Activated CD4-positive, alpha-beta T cell treated with anti-CD3 and anti-CD28 coated beads, Interleukin-2, amount 10 ng/mL, durations not matched to agents 7 days and 5 days (primary cell): ENCODE measurements at places on chromosomes 5 and 9. TPM values are rescaled to one million over a fixed set of nuclear protein-coding genes. Genes with fewer than 3 reads are reported as not detected.

TMEM171 gene
- not detected for total RNA-seq

FGF10 gene
- not detected for total RNA-seq

GDA gene
- not detected for total RNA-seq

DNA sequence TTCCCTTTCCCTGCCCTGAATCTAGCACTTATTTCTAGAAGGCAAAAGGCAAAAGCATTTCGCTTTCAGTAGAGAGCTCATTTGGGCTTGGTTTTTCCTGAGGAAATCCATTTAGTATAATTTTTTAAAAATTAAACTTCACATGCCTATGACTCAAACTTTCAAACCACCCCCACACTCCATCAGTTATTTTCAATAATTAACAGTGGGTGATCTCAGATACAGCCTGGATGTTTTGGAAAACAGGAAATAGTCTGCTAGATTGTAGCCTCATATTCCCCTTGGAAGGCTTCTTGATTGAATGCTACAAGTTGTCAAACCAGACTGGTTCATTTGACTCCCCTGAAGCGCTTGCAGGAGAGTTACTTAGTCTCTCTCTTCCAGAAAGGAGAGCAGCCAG, 40.6 kb downstream of the SEMA5A start:
- H3K4me3 ChIP-seq, result no peak overlapping the region
- H3K4me1 ChIP-seq, result no peaks in the 10 kb centered on the region
- no peak overlapping the region for H3K27ac ChIP-seq
- no peaks in the 10 kb centered on the region for H3K36me3 ChIP-seq
- H3K27me3 ChIP-seq, result no peaks in the 10 kb centered on the region
- no peak for DNase-seq

DNA sequence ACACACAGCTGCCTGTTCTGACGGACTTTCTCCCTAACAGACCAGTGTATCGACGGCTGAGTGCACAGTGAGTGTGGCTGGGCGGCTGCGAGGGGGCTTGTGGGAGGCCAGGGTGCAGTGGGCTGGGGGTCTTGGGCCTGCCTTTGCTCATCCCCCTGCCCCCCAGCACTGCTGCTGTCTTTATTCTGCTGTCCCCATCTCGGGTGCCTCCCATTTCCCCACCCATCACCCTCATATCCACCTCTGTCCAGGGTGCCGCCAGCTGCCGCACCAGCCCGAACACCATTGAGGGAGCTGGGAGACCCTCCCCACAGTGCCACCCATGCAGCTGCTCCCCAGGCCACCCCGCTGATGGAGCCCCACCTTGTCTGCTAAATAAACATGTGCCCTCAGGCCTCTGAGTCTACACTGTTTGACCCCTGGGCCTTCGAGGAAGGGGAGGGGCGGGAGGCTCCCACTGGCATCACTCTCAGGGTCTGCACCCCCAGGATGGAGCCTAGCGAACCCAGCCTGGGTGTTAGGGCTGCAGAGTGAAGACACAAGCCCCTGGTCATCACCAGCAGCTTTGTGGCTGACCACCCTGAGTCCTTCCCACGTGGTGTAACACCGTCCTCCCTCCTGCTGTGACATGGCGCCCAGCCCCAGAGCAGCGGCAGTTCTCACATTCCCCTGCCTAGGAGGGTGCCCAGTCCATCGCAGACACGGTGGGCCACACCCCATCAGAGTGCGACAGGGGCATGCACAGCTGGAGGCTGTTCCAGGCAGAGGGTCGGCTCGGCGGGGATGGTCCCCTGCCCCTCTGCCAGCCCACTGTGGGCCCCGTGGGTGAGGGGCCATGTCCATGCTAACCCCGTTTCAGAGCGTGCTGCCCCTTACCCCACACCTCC, 4.0 kb downstream of the LCN2 start:
- peaks cover 4% of the 10 kb centered on the region for H3K27me3 ChIP-seq
- no peak overlapping the region for H3K27ac ChIP-seq
- no peaks in the 10 kb centered on the region for H3K36me3 ChIP-seq

IRX4 gene
- not detected for total RNA-seq

DNA sequence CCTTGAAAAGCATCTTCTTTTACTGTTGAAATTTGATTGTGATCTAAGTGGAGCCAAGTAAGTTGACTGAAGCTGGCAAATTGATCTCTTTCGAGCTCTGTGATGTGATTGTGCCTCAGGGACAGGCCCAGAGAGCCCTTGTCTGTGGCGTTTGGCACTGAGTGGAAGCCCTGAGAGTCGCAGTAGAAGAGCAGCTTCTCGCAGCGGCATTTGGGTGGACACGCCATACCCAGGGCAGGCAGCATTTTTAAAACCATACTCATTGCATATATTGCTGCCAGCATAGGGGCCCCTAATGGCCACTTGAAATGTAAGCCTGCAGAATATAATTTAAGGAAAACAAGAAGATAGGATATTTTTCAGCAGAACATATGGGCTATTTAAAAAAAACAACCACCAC, 894 bp downstream of the LRRTM2 start:
- no peaks in the 10 kb centered on the region for H3K36me3 ChIP-seq
- peaks cover 29% of the 10 kb centered on the region for H3K27me3 ChIP-seq
- no peak overlapping the region for H3K4me3 ChIP-seq
